Suppressor macrophage (primary cell): ENCODE measurements at places on chromosomes 11 and 22.

DNA sequence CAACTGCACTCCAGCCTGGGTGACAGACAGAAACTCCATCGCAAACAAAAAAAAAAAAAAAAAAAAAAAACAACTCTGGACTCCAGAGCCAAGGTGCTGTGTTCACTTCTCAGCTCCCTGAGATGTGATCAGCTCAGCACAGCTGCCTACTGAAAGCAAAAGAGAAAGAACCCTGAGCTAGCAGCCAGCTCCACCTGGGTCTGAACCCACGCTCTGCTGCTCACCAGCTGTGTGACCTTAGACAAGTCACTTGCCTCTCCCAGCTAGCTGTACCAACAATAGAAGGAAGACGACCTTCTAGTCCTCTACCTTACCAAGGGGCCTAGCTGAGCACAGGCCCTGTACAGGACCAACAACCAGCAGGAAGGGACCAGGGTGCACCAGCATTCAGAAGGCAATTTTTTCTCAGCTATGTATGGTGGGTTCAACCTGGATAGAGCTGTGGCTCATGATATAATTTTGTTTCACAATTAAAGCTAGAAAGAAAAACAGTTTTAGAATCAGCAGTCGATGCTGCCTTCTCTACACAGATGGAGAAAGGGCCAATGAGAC is 3.8 kb downstream of the DGCR2 start:
- no peak for DNase-seq

DNA sequence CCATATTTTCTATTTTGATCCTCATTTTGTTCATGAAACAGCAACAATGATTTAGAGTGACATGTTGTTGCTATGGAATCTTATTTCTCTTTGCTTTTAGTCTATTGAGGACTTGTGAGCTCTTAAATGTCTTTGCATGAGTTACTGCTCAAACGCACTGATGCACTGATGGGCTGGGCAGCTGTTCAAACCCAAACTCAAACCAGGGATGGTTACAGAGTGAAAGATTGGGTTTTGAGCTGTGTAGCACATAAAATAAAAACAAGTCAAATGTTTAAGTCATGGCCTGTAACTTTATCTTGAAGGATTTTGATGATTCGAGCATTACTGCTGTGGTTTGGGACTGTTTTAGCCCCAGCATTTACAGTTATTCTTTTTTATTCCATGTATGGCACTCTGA is 20.1 kb upstream of the NCAM1 start:
- DNase-seq = no peak

DNA sequence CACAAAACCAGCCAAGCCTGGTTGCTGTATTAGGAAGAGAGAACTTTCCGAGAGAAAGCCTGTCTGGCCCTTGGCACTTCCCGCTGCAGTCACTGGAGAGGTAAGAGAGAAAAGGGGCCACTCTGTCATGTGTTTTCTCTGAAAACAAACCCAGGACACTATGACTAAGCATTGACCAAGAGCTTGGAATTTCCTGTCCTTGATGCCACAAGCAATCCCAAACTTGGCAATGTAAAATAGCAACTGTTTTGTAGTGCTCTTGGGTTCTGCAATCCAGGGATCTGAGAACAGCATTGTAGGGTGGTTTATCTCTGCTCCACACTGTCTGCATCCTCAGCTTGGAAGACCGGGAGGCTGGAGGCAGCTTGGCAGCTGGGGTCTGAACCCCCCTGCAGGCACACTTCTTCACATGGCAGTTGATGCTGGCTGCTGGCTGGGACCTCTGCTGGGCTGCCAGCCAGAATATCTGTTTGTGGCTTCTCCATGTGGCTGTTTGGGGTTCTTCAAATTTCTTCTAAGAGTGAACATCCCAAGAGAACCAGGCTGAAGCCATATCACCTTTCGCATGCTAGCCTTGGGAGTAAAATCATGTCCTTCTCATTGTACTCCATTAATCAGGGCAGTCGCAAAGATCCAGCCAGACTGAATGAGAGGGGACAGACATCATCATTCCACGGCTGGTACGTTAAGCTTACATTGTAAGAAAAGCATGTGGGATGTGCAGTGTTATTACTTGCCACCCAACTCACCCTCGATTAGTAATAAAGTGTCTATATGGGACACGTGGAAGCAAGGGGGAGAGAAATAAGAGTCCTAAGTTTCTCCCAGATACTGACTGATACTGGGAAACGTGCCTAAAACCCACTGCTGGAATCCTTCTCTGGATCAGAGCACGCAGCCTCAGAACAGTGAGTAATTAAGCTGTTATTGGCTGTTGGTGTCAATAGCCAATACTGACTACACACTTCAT is 537.4 kb upstream of the B3GAT1 start:
- DNase-seq = no peak

- DNase-seq = peak; percentile 81
These were observed 41.1 kb downstream of the OSBPL5 start for GRCh38 chr11:3123761-3124733.

DNA sequence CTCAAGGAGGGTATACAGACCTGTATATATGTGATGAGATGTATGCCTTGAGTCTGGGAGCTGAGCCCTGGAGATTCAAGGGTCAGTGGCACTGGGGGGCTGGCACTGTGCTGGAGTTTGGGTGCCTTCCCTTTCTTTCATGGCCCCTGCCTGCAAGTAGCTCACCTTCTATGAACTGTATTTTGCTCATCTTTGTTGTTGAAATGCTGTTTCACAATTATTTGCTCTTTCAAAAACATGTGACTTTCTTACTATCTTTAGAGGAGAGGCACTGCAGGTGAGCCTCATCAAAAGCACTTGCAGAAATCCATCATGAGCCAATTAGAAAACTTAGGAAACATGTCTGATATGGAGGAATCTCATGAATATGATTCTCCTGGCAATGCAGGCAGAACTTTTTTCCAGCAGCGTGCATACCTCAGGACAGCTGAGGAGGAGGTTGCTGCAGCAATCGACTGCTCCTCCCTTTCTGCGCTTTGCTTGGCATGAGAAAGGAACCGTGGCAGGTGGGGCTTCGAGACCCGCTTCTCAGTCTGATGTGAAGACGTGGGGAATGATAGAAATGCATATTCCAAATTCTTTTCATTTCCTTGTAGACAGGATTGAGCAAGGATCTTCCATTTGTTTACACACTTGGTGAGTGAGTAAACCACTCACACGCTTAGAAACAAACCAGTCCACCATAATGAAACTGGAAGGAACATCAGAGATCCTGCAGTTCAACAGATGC is 178.4 kb upstream of the E2F8 start:
- no peak for DNase-seq

DNA sequence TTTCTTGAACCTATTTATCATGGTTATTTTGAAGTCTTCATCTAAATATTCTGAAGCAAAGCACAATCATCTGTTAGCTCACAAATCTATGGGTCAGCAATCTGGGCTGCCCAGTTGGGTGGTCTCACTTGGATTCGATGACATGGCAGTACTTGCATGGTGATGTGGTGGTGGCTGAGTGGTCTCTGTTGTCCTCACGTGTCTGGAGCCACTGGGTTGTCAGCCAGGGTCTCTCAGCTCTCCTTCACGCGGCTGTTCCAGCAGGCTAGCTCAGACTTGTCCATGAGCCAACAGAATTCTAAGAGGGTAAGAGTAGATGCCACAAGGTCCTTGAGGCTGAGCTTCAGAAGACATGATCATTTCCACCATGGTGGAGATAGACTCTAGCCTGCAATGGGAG is 66.4 kb upstream of the KCNQ1OT1 start:
- DNase-seq = no peak

DNA sequence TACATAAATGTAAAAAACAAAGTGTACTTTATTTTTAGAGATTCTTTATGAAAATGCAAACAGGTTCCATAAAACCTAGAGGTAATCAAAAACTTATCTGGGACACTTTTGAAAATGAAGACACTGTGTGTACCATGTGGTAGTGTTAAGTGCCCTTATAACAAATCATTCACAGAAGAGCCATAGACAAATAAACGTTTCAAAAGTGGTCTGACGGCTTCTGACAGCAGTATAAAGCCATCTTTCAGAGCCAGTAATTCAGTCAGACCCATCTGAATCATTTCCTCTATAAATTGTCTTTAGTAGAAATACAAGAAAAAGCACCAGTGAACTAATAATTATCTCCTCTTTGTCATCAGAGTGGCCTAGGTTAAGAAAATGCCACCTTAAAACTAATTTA is 100.0 kb downstream of the PAX6 start:
- DNase-seq = no peak

DNA sequence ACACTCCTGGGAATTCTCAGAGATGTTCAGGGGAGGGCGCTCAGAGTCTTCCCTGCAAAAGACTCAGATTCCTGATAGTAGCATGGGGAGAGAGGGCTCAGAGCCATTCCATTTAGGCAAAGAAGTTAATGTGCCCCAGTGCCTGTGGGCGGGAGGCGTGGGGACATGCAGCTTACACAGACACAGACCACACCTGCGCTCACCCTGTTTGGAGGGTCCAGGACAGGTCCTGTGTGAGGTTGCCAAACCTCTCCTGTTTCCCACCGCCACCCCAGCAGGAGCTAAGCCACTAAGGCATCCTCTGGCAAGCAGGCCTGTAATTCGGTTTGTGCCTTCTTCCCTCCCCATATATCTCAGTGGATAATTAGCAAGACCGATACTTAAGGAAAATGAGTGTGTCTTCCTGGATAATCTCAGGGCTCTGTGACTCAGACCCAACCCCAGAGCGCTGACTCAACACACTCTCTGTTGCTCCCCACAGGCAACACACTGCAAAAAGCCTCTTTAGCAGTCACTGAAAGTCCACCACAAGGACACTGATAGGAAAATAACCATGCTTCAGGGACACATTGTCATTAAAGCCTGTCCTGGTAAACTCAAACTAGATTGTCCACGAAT is 118.9 kb upstream of the LMO1 start:
- no peak for DNase-seq
